ENCODE measurements at places on chromosomes 12 and 14.

GRCh38 chr12:108568338-108569154 is 6.2 kb downstream of the ISCU start:
- no peak for DNase-seq

GRCh38 chr14:69408331-69408960 is 10.0 kb downstream of the SLC39A9 start:
- no peak for DNase-seq

DNA sequence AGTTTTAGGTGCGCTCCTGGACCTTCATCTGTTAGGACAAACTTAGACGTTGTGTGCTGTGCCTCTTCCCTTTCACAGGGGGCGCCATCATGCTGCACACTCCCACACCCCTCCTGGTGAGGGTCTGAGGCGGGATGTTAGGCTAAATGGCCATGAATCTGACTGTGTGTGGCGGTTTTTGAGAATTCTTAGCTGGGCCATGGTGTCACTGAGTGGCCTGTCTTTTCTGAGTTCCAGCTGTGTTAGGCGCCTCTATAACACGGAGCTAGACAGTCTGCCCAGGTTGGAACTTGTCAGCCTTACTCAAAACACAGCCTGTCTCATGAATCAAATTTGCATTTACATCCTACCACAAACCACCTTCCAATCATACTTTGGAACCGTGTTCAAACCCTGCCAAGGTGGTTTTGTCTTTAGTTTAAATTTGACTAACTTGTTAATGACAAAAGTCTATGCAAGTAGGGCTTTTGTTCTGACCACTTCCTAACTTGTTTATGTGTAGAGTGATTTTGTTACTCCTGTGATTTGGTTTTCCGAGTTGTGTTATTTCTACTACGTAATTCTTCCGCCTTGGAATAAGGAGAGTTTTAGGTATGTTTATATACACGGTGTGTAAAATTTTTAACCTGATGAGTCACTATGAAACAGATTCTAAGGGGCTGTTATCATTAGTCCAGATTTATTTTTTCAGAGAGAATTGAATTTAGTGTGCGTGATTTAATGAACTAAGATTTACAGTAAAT is 19.6 kb downstream of the ACVR1B start:
- DNase-seq: peak; percentile 59

DNA sequence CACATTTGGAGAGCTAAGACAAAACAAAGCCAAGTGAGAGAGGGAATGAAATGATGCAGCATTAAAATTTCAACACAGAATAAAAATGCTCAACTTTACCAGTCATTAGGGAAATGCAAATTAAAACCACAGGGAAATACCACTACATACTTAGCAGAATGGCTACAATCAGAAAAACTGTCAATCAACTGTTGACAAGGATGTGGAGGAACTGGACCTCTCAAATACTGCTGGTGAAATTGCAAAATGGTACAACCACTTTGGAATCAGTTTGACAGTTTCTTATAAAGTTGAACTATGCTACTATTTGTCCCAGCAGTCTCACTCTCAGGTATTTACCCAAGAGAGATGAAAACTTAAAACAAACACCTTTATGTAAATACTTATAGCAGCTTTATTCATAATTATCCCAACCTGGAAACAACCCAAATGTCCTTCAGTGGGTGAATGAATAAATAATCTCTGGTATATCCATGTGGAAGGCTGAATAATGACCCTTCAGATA is 43.8 kb upstream of the KTN1 start:
- no peak for DNase-seq

- DNase-seq: no peak
Observed at GRCh38 chr12:93039062-93039461, 110.0 kb upstream of the EEA1 start.

DNA sequence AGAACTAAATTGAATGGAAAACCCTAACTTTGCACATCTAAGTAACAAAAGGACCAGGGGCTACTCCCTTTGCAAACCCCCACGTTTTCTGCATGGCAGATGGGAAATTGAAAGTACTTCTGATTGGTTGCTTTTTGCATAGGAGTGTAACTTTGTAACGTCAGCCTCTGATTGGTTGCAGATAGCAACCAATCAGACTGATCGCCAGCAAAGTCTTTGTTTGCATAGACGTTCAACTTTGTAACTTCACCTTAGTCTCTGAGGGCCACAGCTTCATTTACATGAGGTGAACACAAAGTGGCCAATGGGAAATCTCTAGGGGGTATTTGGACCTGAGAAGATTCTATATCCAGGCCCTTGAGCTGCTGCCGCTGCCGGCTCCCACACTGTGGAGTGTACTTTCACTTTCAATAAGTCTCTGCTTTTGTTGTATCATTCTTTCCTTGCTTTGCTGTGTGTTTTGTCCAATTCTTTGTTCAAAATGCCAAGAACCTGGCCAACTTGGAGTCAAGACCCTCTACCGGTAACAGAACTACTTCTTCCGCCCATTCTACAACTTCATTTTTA is 102.5 kb upstream of the PRICKLE1 start:
- peak; percentile 52 for DNase-seq

DNA sequence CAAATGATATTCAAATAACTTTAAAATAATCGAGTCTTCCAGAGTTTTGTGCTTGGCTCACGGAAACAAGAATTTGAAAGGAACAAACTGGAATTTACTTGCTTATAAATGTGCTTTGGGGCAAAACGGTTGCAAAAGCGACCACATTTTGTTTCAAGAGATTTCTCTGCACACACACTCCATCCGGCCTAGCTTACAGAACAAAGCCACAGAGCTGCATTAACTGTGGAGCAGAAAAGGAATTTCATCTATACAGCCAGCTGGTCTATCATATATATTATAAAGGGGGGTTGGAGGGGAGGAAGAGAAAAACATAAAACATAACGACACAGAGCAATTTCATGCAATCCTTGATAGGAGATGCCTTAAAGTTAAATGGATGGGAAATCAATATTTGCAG is 153.0 kb downstream of the MYRFL start:
- no peak for DNase-seq

DNA sequence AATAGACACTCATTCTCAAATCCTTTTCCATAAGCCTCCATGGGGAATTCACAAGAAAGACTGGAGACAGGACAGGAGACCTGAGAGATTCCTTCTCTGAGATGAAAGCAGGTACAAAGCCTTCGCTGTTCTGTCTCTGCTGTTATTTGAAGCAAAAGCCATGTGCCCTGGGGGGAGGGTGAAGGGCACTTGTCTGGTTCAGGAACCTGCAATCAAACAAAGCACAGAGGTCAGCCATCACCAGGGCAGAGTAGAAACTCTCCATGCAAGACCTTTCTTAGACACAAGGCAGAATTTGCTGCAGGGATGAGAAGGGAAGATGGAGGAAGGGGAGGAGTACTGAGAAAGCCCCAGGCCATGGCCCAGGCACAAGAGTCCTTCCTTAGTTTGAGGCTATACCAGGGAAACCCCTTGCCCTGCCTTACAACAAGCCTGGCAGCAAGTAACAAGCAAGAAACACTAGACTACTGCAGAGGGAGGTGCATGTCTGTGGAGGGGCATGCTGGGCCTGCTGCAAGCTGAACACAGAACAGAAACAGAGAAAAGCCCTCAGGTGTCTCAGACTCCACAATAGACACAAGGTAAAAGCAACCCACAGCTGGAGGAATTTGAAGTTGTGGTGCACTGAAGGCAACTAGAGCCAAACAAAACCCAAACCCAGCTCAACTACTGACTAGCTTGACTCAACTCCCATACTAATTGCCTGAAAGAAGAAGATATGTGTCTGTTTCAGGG is 7.8 kb upstream of the ART4 start:
- DNase-seq: no peak

DNA sequence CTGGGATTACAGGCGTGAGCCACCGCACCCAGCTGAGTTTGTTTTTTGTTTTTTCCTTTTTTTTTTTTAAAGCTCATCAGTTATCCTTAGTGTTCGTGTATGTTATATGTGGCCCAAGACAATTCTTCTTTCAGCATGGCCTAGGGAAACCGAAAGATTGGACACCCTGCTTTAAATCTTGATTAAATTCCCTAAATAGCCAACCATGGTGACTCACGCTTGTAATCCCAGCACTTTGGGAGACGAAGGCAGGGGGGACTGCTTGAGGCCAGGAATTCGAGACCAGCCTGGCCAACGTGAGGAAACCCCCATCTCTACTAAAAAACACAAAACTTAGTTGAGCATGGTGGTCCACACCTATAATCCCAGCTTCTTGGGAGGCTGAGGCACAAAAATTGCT is 131.1 kb downstream of the MED13L start:
- DNase-seq: no peak

- DNase-seq: no peak
Observed at GRCh38 chr12:90826036-90826435, 128.9 kb downstream of the CCER1 start.

- DNase-seq: no peak
Observed at GRCh38 chr12:56633468-56634241, 3.5 kb upstream of the BAZ2A start.

GRCh38 chr14:94021001-94021400 is 5.1 kb upstream of the OTUB2 start:
- DNase-seq: no peak

DNA sequence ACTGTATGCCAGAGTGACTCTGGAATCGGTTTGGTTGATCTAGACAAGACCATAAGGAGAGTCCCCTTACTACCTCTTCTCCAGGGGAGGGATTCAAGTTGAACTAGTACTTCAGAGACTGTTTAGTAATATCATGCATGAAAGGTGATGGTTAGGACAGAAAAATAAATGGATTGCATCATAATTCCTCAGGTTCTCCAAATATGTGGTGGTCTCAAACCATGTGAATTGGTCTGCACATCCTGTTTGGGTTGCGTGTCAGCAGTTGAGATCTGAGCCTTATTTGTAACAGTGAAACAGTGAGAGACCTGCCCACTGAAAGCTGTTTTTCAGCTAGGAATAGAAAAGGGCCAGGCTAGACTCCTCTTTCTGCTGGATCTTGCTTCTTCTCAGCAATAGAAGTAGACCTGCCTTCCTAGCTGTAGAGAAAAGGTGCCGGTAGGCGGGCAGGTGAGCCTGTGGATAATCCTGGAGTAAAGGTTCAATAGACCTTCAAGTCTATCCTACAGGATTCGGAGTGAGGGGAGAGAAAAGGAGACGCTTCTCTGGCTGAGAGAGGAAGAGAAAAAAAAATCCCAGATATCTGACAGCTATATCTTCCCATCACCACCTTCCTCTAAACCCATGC is 258.5 kb upstream of the E2F7 start:
- no peak for DNase-seq

GRCh38 chr12:101995684-101996083 is 66.1 kb downstream of the WASHC3 start:
- DNase-seq: no peak

DNA sequence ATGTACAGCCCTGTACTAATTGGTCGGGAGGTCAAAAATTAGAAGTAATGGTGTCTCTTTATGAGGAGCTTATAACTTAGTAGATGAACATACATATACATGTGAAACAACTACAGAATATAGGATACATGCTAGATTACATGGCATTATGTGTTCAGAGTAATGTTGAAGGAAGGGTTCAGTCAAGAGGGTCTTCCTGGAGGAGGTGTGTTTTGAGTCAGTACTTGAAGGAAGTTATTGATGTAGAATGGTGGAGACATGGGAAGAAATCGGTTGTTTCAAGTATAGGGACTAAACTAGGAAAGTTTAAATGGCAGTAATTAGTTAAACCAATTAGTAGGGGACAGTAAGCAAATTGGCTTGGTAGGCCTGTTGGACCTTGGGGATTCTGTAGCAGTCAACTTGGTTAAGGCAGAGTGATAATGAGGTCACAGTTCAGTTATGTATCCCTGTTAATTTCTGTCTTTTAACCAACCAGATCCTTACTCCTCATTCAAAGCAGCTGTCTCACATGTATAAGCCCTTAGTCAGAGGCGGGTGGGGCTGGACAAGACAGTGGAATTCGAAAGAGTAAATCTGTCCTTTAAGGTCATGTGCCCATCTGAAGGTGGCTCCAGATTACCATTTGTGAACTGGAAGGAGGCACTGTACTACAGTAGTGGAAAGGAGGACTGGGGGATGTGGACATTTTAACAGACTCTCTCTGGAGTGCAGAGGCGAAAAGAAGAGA is 3.5 kb upstream of the ANKRD52 start:
- DNase-seq: peak; percentile 74

DNA sequence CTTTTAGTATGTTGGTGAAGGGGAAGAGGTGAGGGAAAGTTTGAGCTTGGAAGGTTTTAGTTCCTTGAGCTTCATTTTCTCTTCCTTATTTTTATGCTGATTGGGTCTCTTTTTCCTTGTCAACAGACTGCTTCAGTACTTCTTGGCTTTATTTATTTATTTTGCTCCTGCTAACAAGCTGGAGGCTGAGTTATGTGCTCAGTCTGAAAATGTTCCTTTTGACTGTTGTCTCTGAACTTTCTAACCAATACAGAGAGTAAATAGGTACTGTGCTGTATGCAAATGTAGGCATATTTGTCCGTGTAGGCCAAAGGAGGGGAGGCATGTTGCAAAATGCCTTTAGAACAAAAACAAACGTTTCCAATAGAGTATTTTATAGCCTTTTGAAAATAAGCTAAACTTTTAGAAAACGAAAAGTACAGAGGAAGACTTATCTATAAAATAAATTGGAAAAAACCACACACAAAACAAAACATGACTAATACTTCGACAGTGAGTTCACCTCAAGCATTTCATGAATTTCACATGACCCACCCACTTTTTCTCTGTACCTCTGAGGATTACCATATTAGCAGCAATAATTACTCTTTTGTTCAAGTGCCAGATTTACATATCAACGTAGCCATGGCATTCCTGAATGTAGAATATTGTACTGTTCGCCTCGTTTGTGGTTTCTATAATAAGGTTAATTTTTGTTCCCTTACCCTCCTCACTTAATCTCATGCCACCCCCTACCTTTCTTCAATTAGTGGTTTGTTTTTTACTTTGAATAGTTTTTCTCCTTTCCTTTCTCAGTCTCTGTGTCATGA is 4.7 kb upstream of the CREBL2 start:
- peak; percentile 38 for DNase-seq

DNA sequence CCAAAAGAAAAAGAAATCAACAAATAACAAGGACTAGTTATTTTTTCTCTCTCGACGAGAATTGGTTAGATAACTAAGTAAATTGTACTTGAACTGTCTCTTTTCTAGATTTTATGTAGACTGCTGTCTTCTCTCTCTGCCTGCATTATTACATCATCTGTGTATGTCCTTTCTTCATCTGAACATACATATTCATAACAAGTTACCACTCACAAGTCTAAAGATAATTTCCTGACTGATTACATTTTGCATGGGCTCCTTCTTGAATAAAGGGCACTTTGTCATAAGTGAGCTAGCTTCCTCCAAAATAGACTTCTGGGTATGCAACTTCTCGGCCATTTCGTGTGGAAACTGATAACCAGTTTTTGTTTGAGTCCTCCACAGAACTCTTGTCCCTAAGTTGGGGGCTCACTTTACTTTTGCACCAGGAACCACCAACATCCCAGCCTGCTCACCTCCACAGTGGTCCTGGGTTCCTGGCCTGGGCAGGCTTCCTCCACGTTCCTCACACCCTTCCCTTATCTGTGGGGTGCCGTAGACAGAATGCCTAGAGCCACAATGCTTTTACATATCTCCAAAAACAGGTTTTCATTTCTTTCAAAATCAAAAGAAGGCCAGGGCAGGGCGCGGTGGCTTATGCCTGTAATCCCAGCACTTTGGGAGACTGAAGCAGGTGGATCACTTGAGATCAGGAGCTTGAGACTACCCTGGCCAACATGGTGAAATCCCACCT is 6.2 kb upstream of the DDX47 start:
- DNase-seq: no peak

- no peak for DNase-seq
Observed at GRCh38 chr14:76985540-76986230, 42.8 kb downstream of the IRF2BPL start.

All from fibroblast of villous mesenchyme (primary cell).